ENCODE measurements at places on chromosomes 1 and 21.

- H3K4me3 ChIP-seq = no peak overlapping the region
- no peak for DNase-seq
- peaks cover 14% of the 10 kb centered on the region for H3K4me1 ChIP-seq
- peaks cover 7% of the 10 kb centered on the region for H3K27me3 ChIP-seq
- no peaks in the 10 kb centered on the region for H3K36me3 ChIP-seq
Observed at GRCh38 chr21:38303300-38303699, 46.5 kb downstream of the KCNJ15 start.

- H3K27ac ChIP-seq = no peak overlapping the region
- H3K27me3 ChIP-seq = peaks cover 12% of the 10 kb centered on the region
- DNase-seq = peak; percentile 40
- H3K36me3 ChIP-seq = no peaks in the 10 kb centered on the region
- H3K4me3 ChIP-seq = no peak overlapping the region
Observed at GRCh38 chr1:157369808-157370521, 182.3 kb downstream of the FCRL5 start.

DNA sequence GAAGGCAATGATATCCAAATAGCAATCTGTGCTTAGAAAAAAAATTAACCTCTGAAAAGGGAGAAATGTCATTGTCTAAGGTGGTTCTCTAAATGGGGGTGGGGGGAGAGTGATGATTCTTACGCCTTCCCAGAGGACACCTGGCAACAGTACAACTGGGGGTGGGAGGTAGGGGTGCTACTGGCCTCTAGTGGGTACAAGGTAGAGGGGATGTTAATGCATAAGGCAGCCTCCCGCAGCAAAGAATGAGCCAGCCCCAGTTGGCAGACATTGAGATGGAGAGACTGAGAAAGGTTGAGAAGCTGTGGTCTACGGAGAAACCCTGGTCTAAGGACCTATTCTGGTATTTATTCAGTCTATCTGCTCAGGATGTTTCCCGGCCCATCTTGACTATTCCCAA, 472.2 kb upstream of the RUNX1 start:
- H3K4me3 ChIP-seq = no peak overlapping the region
- DNase-seq = no peak
- no peaks in the 10 kb centered on the region for H3K27me3 ChIP-seq
- H3K27ac ChIP-seq = no peak overlapping the region
- H3K36me3 ChIP-seq = no peaks in the 10 kb centered on the region

GRCh38 chr1:170168265-170168664, 22.5 kb downstream of the NTMT2 start:
- H3K36me3 ChIP-seq = peaks cover 2% of the 10 kb centered on the region
- no peak for DNase-seq
- peaks cover 2% of the 10 kb centered on the region for H3K27me3 ChIP-seq
- H3K4me1 ChIP-seq = peaks cover 5% of the 10 kb centered on the region

DNA sequence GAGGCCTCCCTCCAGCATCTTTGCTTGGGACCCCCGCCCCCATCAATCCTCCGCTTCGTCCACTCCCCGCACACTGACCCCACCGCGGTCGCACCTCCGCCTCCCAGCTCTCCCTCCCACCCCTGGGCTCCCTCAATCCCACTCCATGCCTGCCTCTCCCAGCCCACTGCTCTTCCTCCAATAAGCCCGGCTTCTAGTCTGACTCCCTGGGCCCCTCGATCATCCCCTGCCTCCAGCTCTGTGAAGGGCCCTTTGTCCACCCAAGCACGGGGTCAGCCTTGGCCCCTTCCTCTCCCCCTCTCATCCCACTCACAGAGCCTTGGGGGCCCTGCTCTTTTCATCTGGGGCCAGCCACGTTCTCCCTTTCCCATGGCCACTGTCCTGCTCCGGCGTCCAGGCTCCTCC, 1.5 kb upstream of the TMEM200B start:
- H3K27ac ChIP-seq = peak overlapping the region; percentile 68
- peaks cover 16% of the 10 kb centered on the region for H3K27me3 ChIP-seq
- DNase-seq = no peak
- H3K4me3 ChIP-seq = peak overlapping the region; percentile 53
- no peaks in the 10 kb centered on the region for H3K36me3 ChIP-seq

GRCh38 chr1:113027007-113027406, 46.0 kb upstream of the LRIG2 start:
- no peak overlapping the region for H3K4me3 ChIP-seq
- H3K27ac ChIP-seq = no peak overlapping the region
- no peaks in the 10 kb centered on the region for H3K27me3 ChIP-seq
- H3K36me3 ChIP-seq = peaks cover 3% of the 10 kb centered on the region
- no peak for DNase-seq
- peaks cover 5% of the 10 kb centered on the region for H3K4me1 ChIP-seq

DNA sequence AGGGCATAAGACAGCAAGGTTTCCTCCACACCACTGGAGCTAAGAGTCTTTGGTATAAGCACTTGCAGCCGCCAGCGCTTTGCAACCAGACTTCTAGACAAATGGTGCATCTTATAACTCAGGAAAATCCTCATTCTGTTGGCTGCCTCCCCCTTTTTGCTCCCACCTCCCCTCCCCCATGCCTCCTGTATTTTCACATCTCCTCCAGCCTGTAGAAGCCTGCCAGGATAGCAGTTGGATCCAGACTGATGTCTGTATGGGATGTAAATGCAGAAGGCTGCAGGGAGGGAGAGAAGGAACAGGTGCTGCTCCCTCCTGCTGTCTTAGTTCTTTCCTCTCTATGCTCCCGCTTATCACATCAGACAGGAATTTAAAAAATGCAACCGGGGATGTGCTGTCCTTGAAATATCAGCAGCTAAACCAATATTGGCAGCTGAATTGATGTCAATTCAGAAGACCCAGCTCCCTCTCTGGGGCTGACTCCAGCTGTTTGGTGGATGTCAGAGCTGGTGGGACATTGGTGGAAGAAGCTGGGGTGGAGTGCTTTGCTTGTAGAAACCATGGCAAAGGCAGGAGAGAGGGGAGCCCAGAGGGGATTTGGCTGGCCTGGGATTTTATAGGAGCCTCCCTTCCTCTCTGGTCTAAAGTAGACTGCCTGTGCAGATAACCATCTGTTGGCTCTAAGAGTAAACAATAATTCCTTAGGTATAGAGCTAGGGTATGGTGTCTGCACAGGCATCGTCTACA, 53.5 kb downstream of the NFASC start:
- H3K27me3 ChIP-seq = peaks cover 5% of the 10 kb centered on the region
- DNase-seq = no peak
- no peaks in the 10 kb centered on the region for H3K4me1 ChIP-seq
- H3K4me3 ChIP-seq = no peak overlapping the region
- no peak overlapping the region for H3K27ac ChIP-seq

DNA sequence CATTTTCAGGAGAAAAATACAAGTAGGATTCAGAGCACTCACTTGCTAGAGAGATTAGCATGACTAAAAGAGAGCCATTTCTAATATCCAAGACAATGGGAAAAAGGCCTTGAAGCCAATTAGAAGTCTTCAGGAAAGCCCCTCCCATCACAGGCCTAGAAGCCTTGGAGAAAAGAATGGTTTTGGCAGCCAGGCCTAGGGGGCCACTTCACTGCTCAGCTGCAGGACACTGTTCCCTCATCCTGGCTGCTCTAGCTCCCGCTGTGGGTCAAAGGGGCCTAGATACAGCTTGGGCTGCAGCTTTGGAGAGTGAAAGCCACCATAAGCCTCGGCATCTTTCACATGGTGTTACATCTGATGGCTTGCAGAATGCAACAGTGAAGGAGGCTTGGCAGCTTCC, 62.8 kb downstream of the RGS4 start:
- H3K4me1 ChIP-seq = no peaks in the 10 kb centered on the region
- peaks cover 3% of the 10 kb centered on the region for H3K27me3 ChIP-seq
- H3K36me3 ChIP-seq = no peaks in the 10 kb centered on the region
- DNase-seq = no peak
- H3K4me3 ChIP-seq = no peak overlapping the region
- no peak overlapping the region for H3K27ac ChIP-seq

DNA sequence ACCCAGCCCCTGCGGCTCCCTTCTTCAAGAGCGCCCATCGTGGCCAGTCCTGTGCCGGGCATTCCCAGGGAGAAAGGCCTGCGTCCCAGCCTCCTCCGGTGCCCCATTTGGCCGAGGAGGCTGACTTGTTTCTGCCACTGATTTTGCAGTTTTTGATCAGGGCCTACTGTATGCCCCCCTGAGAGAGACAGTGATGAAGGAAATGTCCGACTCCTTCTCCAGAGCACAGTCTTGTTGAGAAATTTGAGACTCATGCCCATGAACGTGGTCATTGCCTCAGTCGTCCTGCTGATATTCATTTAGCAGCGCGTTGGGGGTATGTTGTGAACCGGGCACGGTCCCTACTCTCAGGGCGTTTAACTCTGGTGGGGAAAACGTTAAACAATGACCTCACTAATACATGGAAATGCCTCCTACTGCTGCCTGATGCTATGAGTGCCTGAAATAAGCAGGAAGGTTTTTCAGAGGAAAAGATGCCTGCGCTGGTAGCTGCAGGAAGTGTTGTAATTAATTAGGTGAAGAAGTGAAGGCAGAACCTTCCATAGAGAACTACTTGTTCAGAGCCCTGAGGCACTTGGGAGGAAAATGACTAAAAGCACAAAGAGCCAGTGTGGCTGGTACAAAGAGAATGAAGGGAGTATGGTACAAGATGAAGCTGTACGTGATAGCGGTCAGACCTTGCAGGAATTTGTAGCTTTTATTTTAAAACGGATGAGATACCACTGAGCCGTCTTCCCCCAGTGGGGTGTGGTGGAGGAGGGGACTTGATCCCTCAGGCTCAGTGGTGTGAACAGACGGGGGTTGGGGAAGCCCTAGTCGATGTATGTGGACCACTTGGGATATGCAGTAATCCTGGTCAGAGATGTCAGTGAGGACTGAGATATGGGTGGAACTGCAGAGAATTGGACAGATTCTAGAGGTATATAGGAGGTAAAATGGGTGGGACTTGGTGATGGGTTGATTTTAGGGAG, 730 bp downstream of the ZCCHC17 start:
- H3K27ac ChIP-seq = no peak overlapping the region
- H3K27me3 ChIP-seq = no peaks in the 10 kb centered on the region
- H3K4me1 ChIP-seq = peaks cover 31% of the 10 kb centered on the region
- peaks cover 19% of the 10 kb centered on the region for H3K36me3 ChIP-seq

DNA sequence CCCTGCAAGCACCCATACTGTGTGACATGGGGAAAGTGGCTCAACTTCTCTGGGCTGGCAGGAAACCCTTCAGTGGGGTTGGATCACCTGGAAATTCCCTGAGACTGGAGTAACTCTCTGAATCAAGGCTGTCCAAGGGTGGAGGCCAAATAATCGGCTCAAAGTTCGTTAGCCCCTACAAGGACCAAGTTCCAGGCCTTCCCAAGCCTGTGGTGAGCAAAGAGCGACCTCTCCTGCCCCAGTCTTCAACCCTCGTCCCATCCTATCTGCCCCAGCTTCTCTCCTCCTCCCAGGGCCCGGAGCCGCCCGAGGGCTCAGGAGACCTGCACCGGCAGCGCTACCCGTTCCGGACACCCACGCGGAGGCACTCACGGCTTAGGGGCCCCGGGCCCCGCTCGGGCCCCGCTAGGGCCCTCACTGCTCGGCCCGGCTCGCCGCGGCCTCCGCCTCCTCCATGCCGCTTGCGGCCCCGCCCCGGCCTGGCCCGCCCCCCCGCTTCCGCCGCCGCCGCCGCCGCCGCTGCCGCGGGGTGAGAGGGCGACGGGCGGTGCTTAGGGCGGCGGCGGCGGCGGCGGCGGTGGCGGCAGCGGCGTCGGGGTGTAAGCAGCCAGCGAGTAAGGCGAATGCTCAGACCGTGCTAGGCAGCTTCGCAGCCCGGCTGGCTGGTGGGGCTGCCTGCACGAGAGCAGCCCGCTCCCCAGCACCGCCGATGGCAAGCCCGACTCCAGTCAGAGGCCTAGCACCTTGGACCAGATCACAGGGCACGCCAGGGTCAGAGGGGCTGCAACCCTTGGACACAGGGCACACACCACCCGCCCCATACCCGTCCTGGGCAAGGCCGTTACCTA, at the start of gene POMGNT1:
TSS of gene POMGNT1 (minus strand) at position 471 of the 848 bp plus-strand sequence. CDS start 613 bp downstream, outside the sequence.
- H3K27ac ChIP-seq = peak within 1 kb of the TSS; percentile 79
- H3K4me1 ChIP-seq = peaks cover 23% of the 10 kb centered on the region
- H3K4me3 ChIP-seq = peak within 1 kb of the TSS; percentile 87
- H3K36me3 ChIP-seq = peaks cover 6% of the 10 kb centered on the region
- peak; percentile 77 for DNase-seq

DNA sequence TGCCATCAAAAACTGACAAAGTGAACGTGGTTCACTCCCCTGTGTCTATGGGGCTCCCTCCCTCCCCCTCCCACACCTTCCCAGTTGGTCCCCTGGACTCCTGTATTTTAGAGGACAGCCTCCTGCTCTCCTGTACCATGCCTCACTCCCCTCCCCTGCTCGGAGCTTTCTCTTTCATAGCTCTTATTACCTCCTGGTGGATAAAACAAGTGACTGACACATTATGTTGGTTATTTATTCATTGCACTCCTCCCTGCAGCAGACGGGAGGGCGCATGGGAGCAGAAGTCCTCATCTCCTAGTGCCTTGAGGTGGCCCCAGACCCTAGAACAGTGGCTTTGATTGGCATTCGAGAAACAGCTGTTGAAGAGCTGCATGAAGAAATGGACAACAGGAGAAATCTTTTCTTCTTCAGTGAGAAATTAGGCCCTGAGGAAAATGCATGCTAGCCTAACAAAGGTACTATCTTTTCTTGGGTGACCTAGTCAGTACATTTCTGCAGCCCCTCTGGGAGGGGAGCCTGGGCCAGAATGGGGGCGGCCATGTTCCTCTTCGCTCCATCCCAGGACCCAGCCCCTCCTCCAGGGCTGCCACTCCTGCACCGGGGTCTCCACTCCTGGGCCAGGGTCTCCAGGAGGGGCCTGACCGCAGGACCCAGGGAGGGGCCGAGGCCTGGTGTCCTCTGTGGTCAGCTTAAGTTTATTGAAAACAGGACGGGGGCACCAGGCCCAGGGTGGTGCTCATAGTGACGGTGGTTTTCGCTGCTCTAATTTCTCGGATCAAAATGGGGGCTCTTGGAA, 1.2 kb upstream of the TFF1 start:
- no peak overlapping the region for H3K4me3 ChIP-seq
- H3K36me3 ChIP-seq = peaks cover 8% of the 10 kb centered on the region
- H3K27ac ChIP-seq = no peak overlapping the region
- no peak for DNase-seq

- no peaks in the 10 kb centered on the region for H3K27me3 ChIP-seq
- no peak overlapping the region for H3K27ac ChIP-seq
- peaks cover 24% of the 10 kb centered on the region for H3K4me1 ChIP-seq
- no peak for DNase-seq
- H3K4me3 ChIP-seq = no peak overlapping the region
Observed at GRCh38 chr1:221962385-221962784, 220.5 kb upstream of the DUSP10 start.

DNA sequence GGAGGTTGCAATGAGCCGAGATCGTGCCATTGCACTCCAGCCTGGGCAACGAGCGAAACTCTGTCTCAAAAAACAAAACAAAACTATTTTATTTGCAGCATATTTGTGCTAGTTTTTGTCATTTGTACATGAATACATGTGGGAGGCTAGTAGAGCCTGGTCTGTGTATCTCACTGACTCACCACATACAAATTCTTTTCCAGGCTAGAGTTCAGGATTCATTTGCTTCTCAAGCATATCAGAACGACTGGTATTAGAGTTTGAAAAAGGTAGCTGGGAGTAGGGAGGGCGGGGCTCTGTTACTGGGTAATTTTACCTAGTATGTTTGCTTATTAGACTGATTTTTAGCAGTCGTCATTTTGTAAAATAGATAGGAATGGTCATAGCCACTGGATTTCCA, 4.5 kb upstream of the TOR3A start:
- DNase-seq = no peak
- H3K36me3 ChIP-seq = peaks cover 3% of the 10 kb centered on the region
- no peak overlapping the region for H3K27ac ChIP-seq
- H3K4me1 ChIP-seq = peaks cover 14% of the 10 kb centered on the region

- peaks cover 1% of the 10 kb centered on the region for H3K4me1 ChIP-seq
- no peaks in the 10 kb centered on the region for H3K36me3 ChIP-seq
- H3K4me3 ChIP-seq = no peak overlapping the region
- no peak for DNase-seq
- peaks cover 25% of the 10 kb centered on the region for H3K27me3 ChIP-seq
Observed at GRCh38 chr1:48182439-48182838, 40.1 kb upstream of the SLC5A9 start.
